H1 (cell line): ENCODE measurements at places on chromosomes 5 and 9. TPM values are rescaled to one million over a fixed set of nuclear protein-coding genes. Genes with fewer than 3 reads are reported as not detected.

GRCh38 chr5:135133181-135133580 is 99.2 kb upstream of the PITX1 start:
- no peak overlapping the region for H3K4me3 ChIP-seq
- peaks cover 4% of the 10 kb centered on the region; the same call in 1 of the 2 replicates for H3K27me3 ChIP-seq
- H3K36me3 ChIP-seq = no peaks in the 10 kb centered on the region
- H3K27ac ChIP-seq = no peak overlapping the region
- no peak for DNase-seq

DNA sequence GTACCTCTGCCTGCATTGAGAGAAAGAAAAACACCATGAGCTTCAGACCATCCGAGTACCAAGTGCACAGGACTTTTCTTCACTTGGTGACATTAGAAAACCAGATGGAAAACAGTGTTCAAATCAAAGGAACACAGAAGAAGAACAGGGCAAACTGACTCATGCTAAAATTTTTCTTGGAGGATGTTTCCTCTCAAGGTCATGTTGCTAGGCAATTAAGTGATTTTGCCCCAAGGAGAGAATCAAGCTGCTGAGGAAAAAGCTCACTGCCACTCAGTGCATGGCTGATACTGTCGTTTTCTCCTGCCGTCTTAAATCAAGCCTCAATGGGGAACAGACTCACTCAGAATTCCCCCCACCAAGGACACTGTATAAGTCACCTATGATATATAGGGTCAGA is 57.9 kb upstream of the SIMC1 start:
- no peaks in the 10 kb centered on the region for H3K4me1 ChIP-seq
- no peak for DNase-seq
- H3K4me3 ChIP-seq = no peak overlapping the region
- no peaks in the 10 kb centered on the region for H3K27me3 ChIP-seq

GRCh38 chr5:1330847-1331831 is 13.8 kb downstream of the CLPTM1L start:
- H3K4me3 ChIP-seq = no peak overlapping the region
- H3K36me3 ChIP-seq = peaks cover 54% of the 10 kb centered on the region
- no peak overlapping the region for H3K27ac ChIP-seq
- DNase-seq = no peak

DNA sequence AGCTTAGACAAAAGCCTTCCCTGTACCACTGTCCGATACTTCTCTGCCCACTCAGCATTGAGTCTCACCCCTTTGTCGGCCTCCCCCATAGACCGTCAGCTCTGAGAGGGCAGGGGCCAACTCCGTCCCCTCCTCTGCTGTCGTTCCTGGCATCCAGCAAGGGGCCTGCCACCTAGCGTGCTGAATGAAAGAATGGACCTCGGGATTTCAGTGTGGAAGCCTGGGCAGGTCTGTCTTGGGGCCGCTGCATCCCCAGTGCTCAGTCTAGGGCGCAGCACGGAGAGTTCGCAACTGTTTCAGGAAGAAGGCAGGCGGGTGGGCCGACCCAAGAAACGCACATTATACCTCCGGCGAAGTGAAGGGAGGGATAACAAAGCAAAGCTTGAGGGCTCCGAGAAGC is 1.5 kb upstream of the TOR1B start:
- H3K27ac ChIP-seq = no peak overlapping the region
- DNase-seq = no peak
- no peaks in the 10 kb centered on the region for H3K27me3 ChIP-seq
- peaks cover 2% of the 10 kb centered on the region; the same call in 1 of the 2 replicates for H3K36me3 ChIP-seq

- no peaks in the 10 kb centered on the region for H3K4me1 ChIP-seq
- no peak for DNase-seq
- no peak overlapping the region for H3K4me3 ChIP-seq
- no peaks in the 10 kb centered on the region for H3K36me3 ChIP-seq
- no peak overlapping the region for H3K27ac ChIP-seq
Observed at GRCh38 chr9:5429873-5430564, 7.7 kb downstream of the PLGRKT start.

DNA sequence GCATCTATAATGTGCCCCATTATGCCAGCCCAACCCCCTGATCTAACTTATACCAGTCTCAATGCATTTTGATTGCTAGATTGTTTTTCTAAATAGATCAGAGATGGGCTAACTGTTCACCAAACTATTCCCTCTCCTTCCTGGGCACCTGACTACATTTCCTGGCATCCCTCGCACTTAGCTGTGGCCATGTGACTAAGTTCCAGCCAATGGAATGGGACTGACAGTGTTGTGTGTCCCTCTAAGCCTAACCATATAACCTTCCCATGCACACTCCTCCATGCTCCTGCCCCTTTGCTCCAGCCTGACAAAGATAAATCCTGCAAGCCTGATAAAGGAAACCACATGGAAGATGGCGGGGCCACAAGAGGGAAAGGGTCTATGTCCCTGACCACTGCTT is 12.3 kb upstream of the IFNK start:
- DNase-seq = no peak
- H3K27me3 ChIP-seq = no peaks in the 10 kb centered on the region
- no peak overlapping the region for H3K4me3 ChIP-seq
- H3K36me3 ChIP-seq = peaks cover 5% of the 10 kb centered on the region; the same call in 1 of the 2 replicates
- H3K27ac ChIP-seq = no peak overlapping the region
- H3K4me1 ChIP-seq = no peaks in the 10 kb centered on the region

DNA sequence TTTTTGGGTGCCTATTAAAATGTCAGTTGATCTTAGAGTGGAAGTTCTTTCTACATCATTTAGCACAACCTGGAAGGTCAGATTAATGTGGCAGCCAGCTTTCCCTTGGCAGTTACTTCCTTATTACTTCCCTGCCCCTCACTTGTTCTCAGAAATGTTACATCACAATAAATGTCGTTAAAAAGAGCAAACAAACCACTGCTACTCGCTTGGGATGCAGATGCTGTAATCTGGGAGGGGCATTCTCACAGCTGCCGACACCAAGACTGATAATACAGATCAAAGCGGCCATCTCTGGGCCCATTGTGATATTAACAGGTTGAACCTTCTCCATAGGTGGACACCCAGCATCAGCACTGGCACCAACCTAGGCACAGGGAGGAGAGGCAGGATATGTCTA is 29.3 kb downstream of the PLAC8L1 start:
- H3K36me3 ChIP-seq = no peaks in the 10 kb centered on the region
- H3K4me3 ChIP-seq = peak overlapping the region; percentile 28; the same call in 1 of the 2 replicates
- H3K27ac ChIP-seq = no peak overlapping the region
- no peaks in the 10 kb centered on the region; the same call in 1 of the 2 replicates for H3K27me3 ChIP-seq
- H3K4me1 ChIP-seq = peaks cover 33% of the 10 kb centered on the region
- peak; percentile 13 for DNase-seq

GRCh38 chr9:134965851-134966250 is 48.1 kb upstream of the FCN1 start:
- no peaks in the 10 kb centered on the region for H3K36me3 ChIP-seq
- peaks cover 6% of the 10 kb centered on the region; the same call in 1 of the 2 replicates for H3K4me1 ChIP-seq
- no peak for DNase-seq

- H3K36me3 ChIP-seq = no peaks in the 10 kb centered on the region
- no peak for DNase-seq
- no peaks in the 10 kb centered on the region for H3K4me1 ChIP-seq
- no peak overlapping the region for H3K4me3 ChIP-seq
Observed at GRCh38 chr5:144950996-144951395, 780.3 kb downstream of the KCTD16 start.

DNA sequence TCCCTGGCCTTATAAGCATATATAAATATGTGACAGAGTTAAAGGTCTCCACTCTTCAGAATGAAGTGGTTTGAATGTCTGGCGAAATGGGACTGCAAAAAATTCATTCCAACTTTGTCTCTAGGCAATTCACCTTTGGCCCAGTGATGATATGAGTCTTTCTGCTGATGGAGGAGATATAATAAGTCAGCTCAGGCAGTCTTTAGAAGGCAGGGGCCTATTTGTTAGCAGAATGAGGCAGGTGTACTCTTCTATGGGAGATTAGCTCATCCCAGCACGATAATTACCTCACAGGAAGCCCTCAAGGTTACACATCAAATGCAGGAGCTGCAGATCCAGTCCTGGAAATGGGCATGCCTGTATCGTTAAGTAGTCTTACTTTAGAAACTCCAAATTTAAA is 300.5 kb downstream of the NR2F1-AS1 start:
- no peak overlapping the region for H3K4me3 ChIP-seq
- H3K4me1 ChIP-seq = no peaks in the 10 kb centered on the region
- no peak overlapping the region for H3K27ac ChIP-seq
- DNase-seq = no peak
- no peaks in the 10 kb centered on the region for H3K27me3 ChIP-seq

DNA sequence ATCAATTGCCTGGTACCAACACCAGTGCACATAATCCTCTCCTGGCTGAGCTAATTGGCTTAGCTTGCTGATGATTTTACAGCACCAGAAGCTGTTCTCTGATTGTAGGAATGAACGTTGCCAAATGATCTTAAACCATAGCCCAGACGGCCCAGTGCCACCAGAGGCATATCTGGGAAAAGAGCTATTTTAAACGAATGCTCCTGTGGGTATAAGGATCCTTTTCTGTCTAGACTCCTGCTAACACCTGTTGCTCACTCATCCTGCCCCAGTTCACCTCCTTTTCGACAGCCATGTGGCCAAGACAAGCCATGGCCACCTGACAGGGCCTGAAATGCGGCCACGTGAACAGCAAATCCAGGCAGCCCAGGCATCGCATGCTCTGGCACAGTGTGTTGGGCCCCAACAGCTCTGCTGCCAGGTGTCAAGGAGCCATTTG is 289.9 kb upstream of the SLC30A5 start:
- H3K27me3 ChIP-seq = peaks cover 1% of the 10 kb centered on the region
- H3K36me3 ChIP-seq = no peaks in the 10 kb centered on the region; the same call in 1 of the 2 replicates
- H3K4me1 ChIP-seq = no peaks in the 10 kb centered on the region
- DNase-seq = no peak

GRCh38 chr5:67395790-67396418 is 199.3 kb upstream of the CD180 start:
- no peaks in the 10 kb centered on the region for H3K4me1 ChIP-seq
- no peak overlapping the region for H3K4me3 ChIP-seq
- no peak for DNase-seq
- no peak overlapping the region for H3K27ac ChIP-seq
- H3K27me3 ChIP-seq = peaks cover 2% of the 10 kb centered on the region; the same call in 1 of the 2 replicates
- H3K36me3 ChIP-seq = no peaks in the 10 kb centered on the region

DNA sequence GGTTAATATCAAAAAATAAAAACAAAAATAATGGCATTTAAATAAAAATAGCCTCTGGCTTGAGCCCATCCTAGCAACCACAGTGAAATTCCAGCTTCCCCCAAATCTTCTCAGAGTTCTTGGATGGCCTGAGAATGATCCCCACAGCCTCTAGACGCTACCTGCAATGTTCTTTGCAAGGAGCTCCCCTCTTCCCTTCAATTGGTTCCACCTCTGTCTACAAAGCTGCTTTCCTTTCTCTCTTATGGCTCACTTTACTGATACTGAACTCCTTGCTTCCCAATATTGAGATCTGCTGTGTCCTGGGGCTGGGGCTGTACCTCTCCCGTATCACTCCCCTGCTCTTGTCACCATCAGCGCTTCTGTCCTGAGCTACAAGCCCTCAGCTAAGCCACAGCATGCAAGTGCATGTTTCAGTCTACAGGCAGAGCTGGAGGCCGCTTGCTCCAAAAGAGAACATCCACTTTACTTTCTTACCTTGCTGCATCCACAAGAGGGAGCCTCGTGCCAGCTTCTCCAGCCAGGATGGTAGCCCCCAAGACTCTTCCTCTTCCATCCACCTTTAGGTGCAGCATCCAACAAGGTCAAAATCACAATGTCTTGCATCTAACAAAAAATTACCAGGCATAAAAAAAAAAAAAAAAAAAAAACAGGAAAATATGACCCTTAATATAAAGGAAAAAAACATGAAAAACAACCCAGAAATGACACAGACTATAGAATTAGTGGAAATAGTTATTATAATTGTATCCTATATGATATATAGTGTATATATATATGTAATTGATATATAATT is 57.4 kb upstream of the PRSS3 start:
- H3K27me3 ChIP-seq = no peaks in the 10 kb centered on the region
- DNase-seq = peak; percentile 65
- H3K36me3 ChIP-seq = no peaks in the 10 kb centered on the region
- H3K4me1 ChIP-seq = no peaks in the 10 kb centered on the region
- H3K27ac ChIP-seq = no peak overlapping the region

GRCh38 chr5:115424030-115424429 is 120.5 kb downstream of the FEM1C start:
- H3K4me1 ChIP-seq = 0 out of 2 replicates have a peak, but pooled peaks cover 4% of the 10 kb centered on the region
- no peak for DNase-seq
- H3K36me3 ChIP-seq = no peaks in the 10 kb centered on the region
- H3K4me3 ChIP-seq = no peak overlapping the region
- H3K27me3 ChIP-seq = no peaks in the 10 kb centered on the region
- no peak overlapping the region for H3K27ac ChIP-seq

GRCh38 chr9:105117234-105117633 is 127.2 kb upstream of the SLC44A1 start:
- H3K36me3 ChIP-seq = no peaks in the 10 kb centered on the region
- no peak overlapping the region for H3K27ac ChIP-seq
- H3K4me1 ChIP-seq = peaks cover 6% of the 10 kb centered on the region
- no peak for DNase-seq
- no peaks in the 10 kb centered on the region for H3K27me3 ChIP-seq

DNA sequence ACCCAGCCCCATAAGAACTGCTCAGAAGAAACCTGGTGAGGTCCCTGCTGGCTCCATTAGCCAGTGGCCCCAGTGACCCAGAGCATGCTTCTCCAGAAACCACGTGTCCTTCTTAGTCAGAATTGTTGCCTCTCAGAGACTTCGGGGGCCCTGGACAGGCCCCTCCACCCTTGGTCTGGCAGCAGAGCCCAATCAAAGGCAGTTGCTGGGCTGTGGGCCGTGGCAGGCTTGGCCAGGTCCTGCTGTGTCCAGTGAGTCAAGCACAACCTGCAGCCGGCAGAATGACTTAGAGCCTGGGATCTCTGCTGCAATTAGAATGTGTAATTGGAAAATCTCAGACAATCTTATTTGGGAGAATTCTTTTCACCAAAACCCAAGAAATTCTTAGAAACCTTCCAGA is 502.0 kb upstream of the KLF4 start:
- H3K27me3 ChIP-seq = no peaks in the 10 kb centered on the region
- H3K36me3 ChIP-seq = no peaks in the 10 kb centered on the region
- DNase-seq = no peak
- no peak overlapping the region for H3K27ac ChIP-seq

DNA sequence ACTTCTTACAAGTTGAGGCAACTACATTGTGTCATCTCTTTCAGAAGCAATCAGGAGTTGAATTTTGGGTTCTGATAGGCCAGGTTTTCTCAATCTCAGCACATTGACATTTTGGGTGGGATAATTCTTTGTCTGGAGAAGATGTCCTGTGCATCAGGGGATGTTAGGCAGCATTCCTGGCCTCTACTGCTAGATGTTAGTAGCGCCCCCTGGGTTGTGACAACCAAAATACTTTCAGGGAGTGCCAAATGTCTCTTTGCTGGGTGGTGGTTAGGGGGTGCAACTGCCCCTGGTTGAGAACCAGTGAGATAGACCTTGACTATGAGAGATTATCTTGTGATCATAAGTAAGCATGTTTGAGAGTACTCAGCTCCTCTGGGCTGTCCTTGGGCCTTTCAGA is 164.3 kb upstream of the KLF9 start:
- peaks cover 3% of the 10 kb centered on the region; the same call in 1 of the 2 replicates for H3K4me1 ChIP-seq
- no peak for DNase-seq
- no peak overlapping the region for H3K27ac ChIP-seq
- no peaks in the 10 kb centered on the region for H3K36me3 ChIP-seq
- no peaks in the 10 kb centered on the region for H3K27me3 ChIP-seq

Gene POLR3G
- 163 and 179 TPM in 2 replicates for total RNA-seq

Gene NUTM2G
- total RNA-seq = 0.25 TPM in 1 of 2 replicates, not detected in the other

Gene ITGA2
- 7.2 and 7.7 TPM in 2 replicates for total RNA-seq

Gene ABO
- total RNA-seq = not detected in 2 replicates

Gene MTAP
- 100 and 107 TPM in 2 replicates for total RNA-seq

Gene PPIC
- total RNA-seq = 9.0 and 10.4 TPM in 2 replicates

Gene DBH
- 0.29 TPM in 1 of 2 replicates, not detected in the other for total RNA-seq

Gene IFNA4
- total RNA-seq = not detected in 2 replicates

Gene F12
- total RNA-seq = 5.4 and 6.5 TPM in 2 replicates
